Activated naive CD8-positive, alpha-beta T cell treated with anti-CD3 and anti-CD28 coated beads for 36 hours (primary cell): ENCODE measurements at places on chromosomes 16 and 17.
A peak's percentile ranks its signal among the peaks of the same experiment; 100 is the strongest.

DNA sequence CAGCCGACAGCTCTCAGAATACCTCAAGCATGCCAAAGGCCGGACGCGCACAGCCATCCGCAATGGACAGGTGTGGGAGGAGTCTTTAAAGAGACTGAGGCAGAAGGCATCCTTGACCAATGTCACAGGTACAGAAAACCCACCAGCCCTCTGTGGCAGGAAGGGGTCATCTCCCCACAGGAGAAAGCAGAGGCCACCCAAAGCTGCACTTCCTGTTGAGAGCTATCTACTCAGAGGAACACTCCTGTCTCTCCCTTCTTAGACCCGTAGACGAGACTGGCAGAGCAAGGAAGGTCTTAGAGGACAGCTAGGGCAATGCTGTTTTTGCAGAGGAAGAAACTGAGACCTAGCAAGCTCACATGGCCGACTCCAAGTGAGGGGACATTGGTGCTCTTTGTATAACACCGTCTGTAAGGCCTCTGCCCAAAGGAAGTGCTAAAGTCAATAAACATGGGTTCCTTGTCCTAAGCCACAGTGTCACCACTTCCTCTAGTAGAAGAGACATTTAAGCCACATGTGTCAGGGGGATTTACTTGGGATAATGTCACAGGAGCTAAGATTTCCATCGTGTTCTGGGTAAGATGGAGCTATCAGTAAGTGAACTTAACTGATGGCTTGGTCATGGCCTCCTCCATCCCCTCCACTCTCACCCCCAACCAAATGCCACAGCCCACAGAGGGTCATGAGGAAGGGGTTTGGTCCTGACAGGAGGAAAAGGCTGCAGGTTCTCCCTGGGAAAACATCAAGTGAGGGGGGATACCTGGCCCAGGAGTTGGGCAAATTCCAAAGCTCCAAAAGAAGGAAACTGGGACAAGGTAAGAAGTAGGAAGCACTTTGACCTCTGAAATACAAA is 9.4 kb downstream of the LPO start:
- no peak for DNase-seq

DNA sequence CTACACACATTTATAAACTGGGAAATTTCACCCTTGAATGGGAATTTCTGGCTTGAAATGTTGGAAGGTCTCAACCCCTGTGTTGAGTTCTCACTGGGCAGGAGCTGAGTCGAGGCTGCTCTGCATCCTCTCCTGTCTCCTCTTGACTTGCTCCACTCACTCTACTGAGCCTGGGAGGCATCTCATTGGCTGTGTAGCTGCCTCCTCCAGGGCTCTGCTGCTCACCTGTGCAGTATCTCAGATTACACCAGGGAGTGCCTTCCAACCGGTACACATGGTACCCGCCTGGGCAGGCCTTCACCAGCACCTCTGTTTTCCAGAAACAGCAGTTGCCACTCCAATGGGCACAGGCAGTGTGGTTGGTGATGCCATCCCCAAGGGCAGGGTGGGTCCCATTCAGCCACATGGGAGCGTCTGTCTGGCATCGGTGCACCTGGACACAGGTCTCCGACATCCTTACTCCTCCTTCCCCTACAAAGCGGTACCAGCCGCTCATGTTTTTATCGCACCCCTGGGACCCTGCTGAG is 3.7 kb downstream of the GP2 start:
- DNase-seq: no peak

DNA sequence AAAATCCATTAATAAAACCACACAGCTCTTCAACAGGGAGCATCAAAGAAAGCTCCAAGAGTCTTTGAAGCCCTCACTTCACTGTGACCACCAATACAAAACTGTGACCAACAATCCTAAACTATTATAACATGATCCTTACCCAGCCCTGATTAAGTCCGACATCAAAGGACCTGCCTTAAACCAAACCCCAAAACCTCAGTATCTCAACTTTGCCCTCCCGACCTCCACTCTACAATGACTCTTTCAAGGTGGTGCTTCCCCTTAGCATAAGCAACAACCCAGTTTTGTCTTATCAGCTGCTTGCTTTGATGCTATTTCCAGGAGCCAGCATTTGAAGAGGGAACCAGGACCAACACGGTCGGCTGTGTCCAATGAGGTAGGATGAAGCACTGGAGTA is 8.5 kb upstream of the PRSS22 start:
- DNase-seq: no peak

GRCh38 chr16:77402672-77403071 is 32.2 kb downstream of the ADAMTS18 start:
- no peak for DNase-seq

- DNase-seq: no peak
Observed at GRCh38 chr16:11968577-11968976, 3.6 kb downstream of the TNFRSF17 start.

- DNase-seq: no peak
Observed at GRCh38 chr16:65153365-65154105, 31.7 kb upstream of the CDH11 start.

DNA sequence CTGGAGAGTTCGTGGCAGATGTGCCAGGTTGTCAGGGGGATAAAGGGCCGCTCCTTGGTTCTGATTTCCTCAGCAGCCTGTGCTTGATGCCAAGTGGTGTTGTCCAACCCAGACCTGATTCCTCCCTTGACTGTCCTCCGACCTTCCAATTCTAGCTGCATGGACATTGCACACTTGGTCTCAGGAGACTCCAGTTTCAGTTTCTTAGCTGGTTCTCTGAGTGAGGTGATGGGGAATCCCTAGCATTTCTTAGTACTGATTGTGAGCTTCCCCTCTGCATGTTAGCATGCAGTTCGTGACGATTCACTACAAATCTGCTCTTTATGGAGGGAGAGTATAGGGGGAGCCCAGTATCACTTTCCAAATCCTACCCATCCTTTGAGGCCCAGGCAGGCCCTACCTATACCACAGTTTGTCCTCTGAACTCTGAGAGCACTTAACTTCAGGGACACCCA is 12.4 kb upstream of the CCR7 start:
- DNase-seq: peak; percentile 55

- no peak for DNase-seq
Observed at GRCh38 chr16:78428193-78428592, 328.7 kb downstream of the WWOX start.

- DNase-seq: no peak
Observed at GRCh38 chr17:62693616-62694409, 66.3 kb downstream of the MRC2 start.

- DNase-seq: no peak
Observed at GRCh38 chr17:67358612-67359011, 7.8 kb downstream of the PSMD12 start.

GRCh38 chr16:73062001-73062616 is 14.2 kb upstream of the ZFHX3 start:
- no peak for DNase-seq

- DNase-seq: peak; percentile 25
Observed at GRCh38 chr16:81424771-81425170, 19.8 kb upstream of the CMIP start.

- no peak for DNase-seq
Observed at GRCh38 chr16:78195797-78196196, 96.3 kb downstream of the WWOX start.

GRCh38 chr16:30903596-30903995 is 7.2 kb downstream of the CTF1 start:
- no peak for DNase-seq

DNA sequence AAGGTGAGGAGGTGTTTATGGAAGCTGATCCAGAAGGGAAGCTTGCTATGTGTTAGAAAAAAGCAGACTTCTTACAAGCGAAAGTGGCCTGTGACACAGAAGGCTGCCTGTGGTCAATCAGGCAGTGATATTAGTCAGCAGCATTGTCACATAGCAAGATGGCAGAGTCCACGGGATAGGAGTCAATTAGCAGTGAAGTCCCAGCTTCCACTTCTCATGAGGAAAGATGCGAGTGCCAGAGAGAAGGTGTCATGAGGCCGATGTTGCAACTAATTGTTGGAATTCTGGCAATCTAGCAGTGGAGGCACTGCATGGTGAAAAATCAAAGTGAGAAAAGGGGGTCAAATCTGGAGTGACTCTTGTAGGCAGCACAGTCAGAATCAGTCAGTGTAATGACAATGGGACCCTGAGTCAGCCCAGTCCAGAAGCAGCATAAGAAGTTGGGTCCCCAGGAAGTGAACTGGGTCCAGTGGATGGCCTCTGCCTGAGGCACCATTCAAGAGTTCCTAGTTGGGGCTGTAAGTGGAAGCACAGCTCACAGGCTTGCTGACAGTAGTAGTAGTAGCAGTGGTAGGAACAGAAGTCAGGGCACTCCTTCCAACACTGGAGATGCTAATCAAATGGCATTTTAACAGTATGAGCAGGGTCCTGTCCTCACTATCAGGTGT is 85.1 kb downstream of the TNFRSF13B start:
- no peak for DNase-seq

GRCh38 chr16:12496186-12496585 is 307.5 kb downstream of the CPPED1 start:
- no peak for DNase-seq

- no peak for DNase-seq
Observed at GRCh38 chr16:12356632-12357340, 380.3 kb downstream of the SNX29 start.

DNA sequence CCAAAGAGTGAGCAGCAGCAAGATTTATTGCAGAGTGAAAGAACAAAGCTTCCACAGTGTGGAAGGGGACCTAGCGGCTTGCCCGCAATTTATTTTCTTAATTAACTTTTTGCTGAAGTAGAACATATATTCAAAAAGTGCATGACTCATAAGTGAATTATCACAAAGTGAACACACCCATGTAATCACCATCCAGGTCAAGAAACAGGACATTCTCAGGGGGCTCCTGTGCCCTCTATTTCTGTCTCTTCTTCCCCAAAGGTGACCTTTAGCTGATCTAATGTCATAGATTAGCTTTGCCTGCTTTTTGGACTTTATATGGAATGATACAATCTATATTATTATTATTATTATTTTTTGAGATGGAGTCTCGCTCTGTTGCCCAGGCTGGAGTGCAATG is 19.9 kb downstream of the ERAL1 start:
- DNase-seq: no peak

- DNase-seq: no peak
Observed at GRCh38 chr16:85137323-85138072, 25.2 kb upstream of the CIBAR2 start.

GRCh38 chr17:50169121-50169764 is 3.4 kb downstream of the SGCA start:
- DNase-seq: peak; percentile 56

DNA sequence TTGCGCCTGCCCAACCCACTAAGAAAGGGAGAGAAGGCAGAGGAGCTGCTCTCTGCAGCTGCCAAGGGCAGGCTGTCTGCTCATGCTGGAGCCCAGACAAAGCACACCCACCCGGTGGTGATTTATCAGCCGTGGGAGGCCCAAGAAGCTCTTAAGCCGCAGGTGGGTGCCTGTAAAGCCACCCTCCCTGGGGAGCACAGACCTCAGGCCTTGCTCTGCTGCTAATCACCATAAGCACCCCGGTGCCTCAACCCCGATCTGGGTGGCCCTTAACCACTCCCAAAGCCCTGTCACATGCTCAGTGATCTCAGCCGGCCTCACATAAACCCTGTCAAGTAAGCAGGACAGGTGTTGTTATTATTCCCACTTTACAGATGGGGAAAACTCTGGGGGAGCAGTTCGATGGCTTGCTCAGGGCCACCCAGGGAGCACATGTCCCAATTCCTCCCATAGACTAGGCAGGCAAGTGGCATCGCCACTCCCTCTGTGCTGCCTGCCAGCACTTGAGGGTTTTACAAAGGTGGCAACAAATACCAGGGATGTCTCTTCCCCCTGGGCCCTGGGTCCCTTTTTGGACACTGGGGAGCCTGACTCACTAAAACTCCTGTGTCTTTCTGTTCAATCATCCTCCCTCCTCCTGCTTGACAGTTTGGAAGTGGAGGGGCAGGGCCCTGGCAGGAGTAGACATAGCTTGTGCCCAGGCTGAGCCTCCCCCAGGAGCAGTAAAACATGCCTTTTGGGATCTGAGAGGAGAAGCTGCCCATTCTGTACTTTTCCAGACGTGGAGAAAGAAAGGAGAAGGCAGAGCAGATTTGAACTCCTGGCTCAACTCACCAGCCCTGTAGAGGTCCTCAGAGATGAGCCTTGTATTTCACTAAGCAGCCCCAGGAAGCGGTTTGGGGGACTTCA is 299.3 kb downstream of the SOX9 start:
- no peak for DNase-seq

DNA sequence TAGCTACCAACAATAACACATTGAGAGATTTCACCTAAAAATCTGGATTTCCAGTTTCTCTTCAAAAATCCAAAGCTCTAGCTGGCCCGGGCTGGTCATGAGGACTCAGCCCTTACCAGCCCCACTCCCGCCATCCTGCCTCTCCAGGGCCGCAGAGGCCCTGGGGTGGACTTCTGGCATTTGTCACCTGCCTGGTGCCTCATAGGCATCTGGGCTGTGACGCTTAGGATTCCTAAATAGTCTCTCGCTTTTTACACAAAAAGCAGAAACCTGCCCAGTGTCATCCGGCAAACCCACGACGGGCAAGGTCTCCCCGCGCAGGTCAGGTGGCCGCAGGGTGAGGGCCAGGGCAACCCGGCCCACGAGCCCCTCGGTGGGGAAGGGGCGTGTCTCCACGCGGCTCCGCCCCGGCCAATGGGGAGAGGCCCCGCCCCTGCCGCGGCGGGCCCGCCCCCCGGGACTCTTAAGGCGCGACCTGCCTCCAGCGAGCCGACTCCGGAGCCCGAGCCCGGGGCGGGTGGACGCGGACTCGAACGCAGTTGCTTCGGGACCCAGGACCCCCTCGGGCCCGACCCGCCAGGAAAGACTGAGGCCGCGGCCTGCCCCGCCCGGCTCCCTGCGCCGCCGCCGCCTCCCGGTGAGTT is at the start of gene VASN:
Gene VASN (plus strand): TSS at position 492 of the 644 bp plus-strand sequence. CDS start 9,030 bp downstream, outside the sequence.
- peak; percentile 74 for DNase-seq

DNA sequence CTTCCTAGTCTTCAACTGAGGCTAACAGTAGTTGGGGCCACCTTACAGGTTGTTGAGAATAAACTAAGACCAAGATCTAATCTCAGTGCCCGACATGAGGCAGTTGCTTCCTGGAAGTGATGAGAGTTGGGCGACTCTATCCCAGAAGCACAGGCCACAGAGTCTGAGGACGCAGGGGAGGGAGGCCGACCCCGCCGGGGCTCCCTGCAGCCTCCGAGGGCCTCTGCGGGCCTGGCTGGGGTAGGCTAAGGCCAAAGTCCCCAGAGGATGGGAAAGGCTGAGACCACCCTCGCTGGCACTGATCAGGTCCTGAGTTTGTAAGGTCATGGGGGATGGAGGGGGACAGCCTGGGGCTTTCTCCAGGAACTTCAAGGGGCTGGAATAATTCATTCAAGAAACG is 74.0 kb downstream of the ENGASE start:
- no peak for DNase-seq

DNA sequence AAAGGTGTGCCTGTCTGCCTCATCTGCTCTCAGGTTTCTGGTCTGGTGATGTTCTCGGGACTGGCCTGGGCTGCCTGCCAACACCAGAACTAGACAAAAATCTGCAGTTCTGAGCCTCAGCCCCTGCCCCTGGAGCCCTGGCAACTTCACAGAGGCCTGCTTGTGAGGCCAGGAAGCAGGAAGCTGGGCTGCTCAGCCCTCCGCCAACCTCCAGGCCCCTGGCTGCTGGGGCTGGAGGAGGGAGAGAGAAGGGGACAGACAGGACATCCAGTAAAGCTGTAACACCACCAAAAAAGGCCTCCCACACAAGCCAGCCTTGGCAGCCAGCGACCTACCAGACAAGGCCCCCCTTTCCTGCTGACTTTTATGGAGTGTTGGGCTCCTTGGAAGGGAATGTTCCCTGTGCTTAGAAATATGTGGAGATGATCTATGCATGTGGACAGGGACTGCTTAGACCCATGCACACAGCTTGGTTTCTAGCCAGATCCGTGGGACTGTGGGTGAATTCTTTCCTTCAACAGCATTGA is 157.6 kb downstream of the XYLT1 start:
- DNase-seq: no peak
